ENCODE measurements at places on chromosomes 2 and 18.
A peak's percentile ranks its signal among the peaks of the same experiment; 100 is the strongest.

GRCh38 chr2:14781142-14781541, 148.6 kb downstream of the LRATD1 start:
- no peak for DNase-seq

- no peak for DNase-seq
These were observed 205.3 kb upstream of the ST6GAL2 start for GRCh38 chr2:107091163-107091864.

- no peak for DNase-seq
These were observed 75.0 kb downstream of the SOCS6 start for GRCh38 chr18:70363861-70364260.

DNA sequence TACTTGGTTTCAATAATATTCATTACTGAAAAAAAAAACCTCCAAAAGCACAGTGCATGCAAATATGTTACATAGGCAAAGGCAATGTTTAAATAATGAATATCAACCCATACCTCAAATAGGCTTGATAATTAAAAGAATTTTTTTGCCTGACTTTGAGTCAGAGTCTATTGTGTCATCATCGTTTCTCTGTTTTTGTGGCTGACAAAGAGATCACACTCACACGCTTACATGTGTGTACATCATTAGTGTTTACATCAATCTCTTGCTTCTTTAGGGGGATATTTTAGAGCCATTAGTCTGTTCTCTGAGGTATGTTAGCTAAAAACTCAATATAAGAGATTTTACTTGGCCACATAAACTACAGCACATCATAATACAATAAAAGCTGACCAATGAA, 150.3 kb upstream of the MMADHC start:
- DNase-seq: no peak

- DNase-seq: no peak
These were observed 203.7 kb downstream of the TMEM163 start for GRCh38 chr2:134515137-134515536.

DNA sequence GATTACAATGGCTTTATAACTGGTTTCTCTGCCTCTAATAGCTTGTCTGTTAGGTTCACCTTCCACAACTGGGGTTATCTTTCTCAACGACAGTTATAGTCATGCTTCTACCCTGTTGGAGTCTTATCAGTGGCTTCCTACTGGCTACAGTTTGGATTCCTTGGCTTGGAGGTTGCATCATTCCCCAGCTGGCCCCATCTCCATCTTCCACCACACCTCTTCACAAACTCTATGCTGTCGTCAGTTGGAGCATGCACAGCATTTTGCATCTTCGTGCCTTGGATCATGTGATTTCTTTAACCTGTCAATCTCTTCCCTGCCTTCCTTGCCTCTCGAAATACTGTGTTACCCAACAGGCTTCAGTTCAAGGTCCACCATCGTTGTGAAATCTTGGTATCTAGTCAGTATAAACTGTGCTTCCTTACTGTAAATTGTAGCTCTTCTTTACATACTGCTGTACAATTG, 316.3 kb upstream of the CXCR4 start:
- no peak for DNase-seq

DNA sequence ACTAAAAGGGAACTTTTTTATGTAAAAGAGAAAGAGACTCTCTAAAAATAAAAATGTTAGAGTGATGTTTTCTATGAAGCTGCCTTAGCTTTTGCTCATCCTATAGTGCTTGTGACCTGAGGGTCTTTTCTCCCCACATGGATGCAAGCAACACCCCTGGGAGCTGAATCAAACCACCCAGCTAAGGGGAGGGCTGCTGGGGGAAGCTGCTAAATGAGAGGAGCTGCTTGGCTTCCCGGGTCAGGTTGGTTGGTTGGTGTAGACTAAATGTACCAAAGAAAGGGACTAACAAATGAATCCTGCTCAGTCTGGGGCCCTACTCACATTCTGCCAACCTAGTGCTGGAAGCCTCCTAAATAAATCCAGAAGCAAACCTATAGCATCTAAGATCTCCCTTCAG, 35.0 kb downstream of the AFF3 start:
- DNase-seq: no peak

GRCh38 chr2:71102981-71103681, 26.9 kb downstream of the MCEE start:
- no peak for DNase-seq

GRCh38 chr2:18430996-18431748, 129.3 kb downstream of the RDH14 start:
- no peak for DNase-seq

DNA sequence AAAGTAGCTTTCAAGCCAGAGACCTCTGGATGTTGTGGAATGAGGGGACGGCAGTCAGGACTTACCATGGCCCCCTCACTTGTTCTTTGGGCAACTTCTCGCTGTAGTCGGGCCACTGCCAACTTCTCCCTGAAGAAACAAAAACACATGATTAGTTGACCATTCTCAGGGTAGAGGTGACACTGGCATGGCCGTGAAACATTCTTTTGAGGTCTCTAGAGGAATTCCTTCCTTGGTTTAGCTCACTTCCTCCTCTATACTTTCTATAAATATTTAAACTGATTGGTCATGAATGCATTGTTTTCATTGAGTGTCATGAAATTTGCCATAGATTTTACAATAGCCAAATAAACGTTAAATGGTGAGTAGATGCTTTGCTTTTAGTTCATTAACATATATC, 354.6 kb downstream of the NCKAP5 start:
- no peak for DNase-seq

DNA sequence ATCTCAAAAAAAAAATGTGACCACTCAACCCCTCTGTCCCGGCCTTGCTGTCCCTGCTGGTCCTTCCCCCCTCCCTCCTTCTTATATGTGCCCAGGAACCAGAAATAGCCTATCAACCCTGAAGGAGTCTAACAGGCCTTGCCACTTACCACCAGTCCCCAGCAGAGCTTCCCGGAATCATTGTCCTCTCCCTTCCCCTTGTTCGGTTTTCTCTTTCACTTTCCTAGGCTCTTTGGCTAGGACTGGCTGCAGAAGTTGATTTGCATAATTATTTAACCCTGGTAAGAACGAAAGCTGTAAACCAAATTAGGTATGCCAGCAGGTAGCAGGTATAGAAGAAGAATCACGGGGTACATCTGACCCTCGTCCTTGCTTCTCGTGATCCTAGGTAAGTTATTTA, 72.6 kb upstream of the ZNF532 start:
- no peak for DNase-seq

DNA sequence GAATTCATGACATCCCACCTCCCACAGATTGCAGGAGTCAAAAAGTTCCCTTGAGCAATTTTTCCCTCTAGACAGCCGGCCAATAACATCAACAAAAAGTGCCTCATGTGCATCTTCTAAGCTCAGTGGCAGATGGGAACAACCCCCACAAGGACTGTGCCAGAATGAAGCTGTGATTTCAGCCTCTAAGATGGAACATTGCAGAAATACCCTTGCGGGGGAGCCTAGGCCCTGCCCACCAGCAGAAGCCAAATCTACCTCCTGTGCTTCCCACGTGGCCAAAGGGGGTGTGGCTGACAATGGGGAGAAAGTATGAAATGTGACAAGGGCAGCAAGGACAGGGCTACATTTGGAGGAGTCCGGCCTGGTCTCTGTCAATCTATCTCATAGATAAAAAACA, 482.3 kb downstream of the TGIF1 start:
- no peak for DNase-seq

GRCh38 chr18:22977847-22978701, 44.9 kb downstream of the RBBP8 start:
- DNase-seq: no peak

DNA sequence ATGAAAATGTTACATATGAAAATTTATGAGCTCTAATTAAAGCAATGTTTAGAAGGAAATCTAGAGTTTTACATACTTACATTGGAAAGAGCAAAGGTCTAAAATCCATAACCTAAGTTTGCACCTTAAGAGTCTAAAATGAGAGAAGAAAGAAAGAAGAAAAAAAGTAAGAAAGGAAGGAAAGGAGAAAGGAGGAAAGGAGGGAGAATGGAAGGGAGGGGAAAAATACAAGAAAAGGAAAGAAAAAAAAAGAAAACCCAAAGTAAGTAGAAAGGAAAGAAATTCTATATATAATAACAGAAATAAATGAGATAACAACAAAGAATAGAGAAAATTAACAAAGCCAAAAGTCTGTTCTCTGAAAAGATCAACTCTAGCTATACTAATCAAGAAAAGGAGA, 122.6 kb downstream of the BCL2L11 start:
- no peak for DNase-seq

- DNase-seq: peak; percentile 12
These were observed 59.0 kb upstream of the UPP2 start for GRCh38 chr2:158042666-158043065.

GRCh38 chr2:190583507-190584337, 49.2 kb upstream of the NEMP2 start:
- peak; percentile 86 for DNase-seq

DNA sequence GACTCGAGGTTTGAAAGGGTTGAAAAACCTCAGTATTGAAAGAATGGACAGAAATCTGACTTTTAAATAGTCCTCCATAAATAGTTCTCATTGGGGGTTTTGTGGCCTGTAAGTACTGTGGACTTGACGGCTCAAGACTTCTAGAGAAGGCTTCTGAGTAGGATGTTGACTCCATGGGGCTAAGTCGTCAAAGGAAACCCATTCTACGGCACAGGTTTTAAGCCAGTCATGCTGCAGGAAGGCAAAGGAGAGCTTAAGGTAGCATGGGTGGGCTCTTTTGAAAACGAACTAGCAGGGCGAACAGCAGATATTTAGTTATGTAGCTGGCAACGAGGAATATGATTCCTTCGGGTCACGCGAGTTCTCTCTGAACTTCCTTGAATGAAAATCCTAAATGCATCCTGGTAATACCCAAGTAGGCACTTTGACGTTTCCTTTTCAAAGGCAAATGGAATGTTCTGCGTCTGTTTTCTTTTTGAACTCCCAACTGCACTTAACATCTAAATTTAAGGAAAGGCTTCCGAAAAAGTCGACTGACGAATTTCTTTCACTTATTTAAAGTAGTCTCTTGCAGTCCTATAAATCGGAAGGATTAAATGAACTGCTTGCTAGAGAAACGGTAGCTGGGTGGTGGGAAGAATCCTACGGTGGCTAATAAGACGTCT, 1.1 kb upstream of the NEDD4L start:
- no peak for DNase-seq

- DNase-seq: no peak
These were observed 43.0 kb downstream of the MEMO1 start for GRCh38 chr2:31967790-31968189.

- DNase-seq: no peak
These were observed 291.5 kb upstream of the FANCL start for GRCh38 chr2:58532641-58533040.

DNA sequence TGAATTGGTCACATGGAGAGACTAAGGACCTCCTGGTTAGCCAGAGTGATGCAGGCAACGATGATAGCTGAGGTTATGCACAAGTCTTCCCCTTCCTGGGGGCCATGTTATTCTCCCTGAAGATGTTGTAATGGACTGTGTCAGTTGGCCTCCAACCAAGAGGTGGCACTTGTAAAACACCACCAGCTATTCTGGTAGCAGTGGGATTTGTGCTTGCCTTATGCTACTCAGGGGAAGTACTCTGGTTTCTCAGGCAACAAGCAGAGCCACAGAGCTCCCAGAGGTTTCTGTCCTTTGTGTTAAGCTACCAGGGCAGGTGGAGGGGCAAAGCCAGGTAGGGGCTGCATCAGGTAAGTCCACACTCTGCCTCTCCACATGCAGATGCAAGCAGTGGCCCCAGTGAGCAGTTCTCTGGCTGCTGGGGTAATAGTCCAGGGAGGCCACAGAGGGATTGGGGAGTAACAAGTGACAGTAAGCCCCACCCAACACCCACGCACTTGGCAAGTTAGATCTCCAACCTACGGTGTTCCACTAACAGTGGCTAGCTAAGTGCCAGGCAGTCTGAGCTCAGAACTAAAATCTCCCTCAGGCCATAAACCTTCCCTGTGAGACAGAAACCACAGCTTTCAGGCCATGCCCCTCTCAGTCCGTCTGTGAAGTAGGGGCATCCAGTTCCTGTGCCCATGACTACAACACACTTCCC, 99.7 kb downstream of the RND3 start:
- peak; percentile 36 for DNase-seq

DNA sequence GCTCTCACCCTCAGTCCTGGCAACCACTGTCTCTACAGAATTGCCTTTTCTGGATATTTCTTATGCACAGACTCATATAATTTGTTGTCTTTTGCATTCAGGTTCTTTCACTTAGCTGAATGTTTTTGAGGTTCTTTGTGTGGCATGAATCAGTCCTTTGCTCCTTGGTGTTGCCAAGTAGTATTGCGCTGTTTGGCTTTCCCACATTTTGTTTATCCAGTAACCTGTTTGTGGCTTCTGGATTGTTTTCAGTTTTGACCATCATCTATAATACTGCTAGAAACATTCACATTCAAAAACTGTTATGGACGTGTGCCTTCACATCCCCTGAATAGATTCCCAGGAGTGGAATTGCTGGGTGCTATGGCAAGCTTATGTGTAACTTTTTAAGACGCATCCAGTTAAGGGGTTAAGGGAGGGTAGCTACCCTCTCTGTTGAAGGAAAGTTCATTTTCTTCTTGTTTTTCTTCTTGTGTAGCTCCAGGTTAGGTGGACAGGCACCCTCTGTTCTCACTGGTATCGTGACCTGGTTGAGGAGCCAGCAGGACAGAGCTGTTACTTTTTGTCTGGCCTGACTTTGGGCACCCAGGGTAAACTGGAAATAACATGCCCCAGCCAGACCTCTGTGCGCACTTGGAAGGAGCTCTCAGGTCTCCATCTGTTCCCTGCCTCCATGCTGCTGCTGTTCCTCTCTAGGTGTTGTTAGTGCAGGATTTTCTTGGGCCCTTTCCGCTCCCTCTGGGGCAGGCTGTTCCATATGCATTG, 29.6 kb downstream of the ARHGAP25 start:
- DNase-seq: no peak

GRCh38 chr2:170229744-170230143, 51.8 kb downstream of the MYO3B start:
- DNase-seq: no peak

GRCh38 chr2:3578987-3579386, 3.9 kb downstream of the RPS7 start:
- no peak for DNase-seq

- no peak for DNase-seq
These were observed 11.4 kb downstream of the ID2 start for GRCh38 chr2:8693157-8693821.

DNA sequence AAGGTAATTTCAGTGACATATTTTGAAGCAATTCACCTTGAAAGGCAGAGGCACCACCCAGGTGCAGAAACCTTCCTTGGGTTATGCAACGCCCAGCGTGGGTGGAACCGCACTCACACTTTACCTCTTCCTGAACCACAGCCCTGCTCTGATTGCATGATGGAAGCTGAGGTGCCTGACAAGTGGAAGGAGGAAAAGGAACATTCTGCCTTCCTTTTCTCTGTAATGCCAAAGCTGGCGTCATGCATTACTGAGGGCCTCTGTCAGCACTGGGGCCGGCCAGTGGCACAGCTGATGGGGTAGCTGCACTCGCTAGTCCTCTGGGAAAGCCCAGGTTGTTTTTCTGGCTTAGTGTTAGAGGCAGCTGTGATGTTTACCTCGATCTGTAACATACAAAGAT, 266.5 kb downstream of the NEDD4L start:
- no peak for DNase-seq

DNA sequence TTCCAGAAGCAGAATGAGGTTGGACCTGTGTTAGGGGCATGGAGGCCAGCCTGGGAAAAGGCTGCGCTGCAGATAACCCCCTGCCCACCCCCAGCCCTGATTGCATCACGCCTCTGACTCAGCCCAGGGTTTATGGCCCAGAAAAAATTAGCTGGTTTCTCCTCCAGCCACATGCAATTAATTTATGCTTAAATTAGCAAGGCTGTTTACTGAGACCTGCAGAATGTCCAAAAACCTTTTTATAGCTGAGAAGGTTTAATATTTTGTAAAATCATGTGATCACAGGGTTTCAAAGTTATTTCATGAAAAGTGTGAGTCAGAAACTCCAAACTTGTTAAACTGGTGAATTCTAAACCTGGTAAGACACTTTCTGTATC, 123.1 kb upstream of the HDAC4 start:
- no peak for DNase-seq

All from right cardiac atrium (tissue), 5 donors.